ENCODE measurements at places on chromosomes 13 and 19.

GRCh38 chr19:7831452-7831851 lies 1.4 kb downstream of the EVI5L start:
- DNase-seq = no peak

DNA sequence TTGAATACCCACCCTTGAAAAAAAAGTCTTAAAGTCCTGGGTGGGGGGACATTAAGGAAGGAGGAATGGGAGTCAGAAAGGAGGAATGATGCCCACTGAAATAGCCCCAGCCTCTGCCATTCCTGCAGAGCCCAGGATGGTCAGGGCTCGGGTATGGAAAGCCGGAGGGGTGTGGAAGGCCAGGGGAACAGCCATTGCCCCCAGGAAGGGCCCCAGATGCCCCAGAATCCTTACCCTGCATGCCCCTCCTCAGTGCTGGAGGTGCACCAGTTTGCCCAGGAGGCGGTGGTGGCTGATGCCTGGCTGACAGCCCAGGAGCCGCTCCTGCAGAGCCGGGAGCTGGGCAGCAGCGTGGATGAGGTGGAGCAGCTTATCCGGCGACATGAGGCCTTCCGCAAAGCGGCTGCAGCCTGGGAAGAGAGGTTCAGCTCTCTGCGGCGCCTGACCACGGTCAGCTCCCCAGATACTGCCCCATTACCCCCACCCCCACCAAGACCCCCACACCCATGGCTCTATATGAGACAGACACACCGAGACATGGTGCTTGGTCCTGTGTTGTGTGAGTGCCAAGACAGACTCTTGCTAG lies 10.7 kb upstream of the SHKBP1 start:
- DNase-seq = no peak

DNA sequence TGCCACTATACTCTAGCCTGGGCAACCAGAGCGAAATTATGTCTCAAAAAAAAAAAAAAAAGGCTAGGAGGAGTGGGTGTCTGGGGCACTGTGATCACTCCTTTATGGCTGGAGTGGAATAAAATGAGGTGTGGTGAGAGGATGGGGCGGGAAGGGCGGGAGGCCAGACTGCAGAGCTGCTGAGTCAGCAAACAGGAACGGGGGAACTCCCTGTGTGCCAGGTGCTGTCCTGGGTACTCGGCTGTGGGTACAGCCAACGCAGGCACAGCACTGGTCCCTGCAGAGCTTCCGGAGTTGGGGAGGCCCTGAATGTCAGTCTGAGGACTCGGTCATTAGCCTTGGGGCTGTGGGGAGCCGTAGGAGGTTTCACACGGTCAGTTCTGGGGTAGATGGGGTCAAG lies 5.7 kb downstream of the PRPF31 start:
- DNase-seq = no peak

GRCh38 chr19:34787059-34787824 lies 14.2 kb upstream of the ZNF599 start:
- DNase-seq = no peak

DNA sequence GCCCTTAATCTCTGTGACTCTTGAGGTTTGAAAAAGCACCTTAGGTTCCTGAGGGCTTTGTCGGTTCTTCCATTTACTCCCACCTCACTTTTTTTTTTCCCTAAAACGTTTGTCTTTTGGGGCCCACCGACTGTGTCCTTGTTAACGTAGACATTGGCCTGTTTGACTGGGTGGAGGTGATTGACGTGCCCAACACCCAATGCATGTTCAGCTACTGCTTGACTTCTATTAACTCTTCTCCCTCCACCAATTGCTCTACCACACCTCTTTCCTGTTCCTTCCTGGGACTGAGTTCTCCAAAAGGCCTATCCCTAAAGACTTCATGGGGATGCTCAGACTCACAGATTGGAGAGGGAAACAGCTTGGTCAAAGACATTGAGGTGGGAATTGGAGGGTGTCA lies 17.3 kb downstream of the CKM start:
- no peak for DNase-seq

GRCh38 chr19:15249972-15250639 lies 17.9 kb upstream of the EPHX3 start:
- DNase-seq = no peak

- DNase-seq = no peak
These were observed 31.1 kb downstream of the RDH8 start for GRCh38 chr19:10044390-10044789.

- DNase-seq = peak; percentile 60
These were observed 441.5 kb upstream of the KLF12 start for GRCh38 chr13:74575729-74576125.

DNA sequence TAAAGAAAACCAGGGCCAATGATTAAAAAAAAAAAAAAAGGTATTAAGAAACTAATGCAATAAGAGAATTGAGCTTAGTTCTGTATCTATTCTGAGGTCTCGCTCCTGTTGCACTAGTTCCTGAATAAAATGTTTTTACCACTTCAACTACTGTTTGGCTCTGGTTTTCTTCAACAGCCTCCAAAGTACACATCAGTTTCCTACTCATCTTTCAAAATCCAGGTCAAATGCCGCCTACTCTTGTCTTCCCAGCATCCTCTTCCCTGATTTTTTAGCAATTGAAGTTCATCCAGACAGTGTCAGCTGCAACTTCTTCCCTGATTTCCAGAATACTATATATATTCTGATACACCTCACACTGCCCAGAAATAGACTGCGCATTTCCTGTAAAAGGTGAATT lies 1.4 kb upstream of the RCBTB1 start:
- DNase-seq = no peak

DNA sequence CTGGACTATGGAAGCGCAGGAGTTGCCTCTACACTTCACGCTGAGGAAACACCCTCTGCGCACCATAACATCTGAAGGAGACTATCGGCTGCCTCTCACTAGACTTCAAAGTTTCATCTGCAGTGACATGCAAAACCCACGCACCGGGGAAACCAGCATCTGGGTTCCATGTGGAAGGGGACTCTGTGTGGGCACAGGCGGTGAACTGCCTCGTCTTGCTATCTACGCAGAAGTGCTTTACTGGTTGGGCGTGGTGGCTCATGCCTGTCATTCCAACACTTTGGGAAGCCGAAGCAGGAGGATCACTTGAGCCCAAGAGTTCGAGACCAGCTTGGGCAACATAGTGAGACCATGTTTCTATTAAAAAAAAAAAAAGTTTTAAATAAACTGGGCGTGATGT lies 116.4 kb downstream of the STK24 start:
- no peak for DNase-seq

DNA sequence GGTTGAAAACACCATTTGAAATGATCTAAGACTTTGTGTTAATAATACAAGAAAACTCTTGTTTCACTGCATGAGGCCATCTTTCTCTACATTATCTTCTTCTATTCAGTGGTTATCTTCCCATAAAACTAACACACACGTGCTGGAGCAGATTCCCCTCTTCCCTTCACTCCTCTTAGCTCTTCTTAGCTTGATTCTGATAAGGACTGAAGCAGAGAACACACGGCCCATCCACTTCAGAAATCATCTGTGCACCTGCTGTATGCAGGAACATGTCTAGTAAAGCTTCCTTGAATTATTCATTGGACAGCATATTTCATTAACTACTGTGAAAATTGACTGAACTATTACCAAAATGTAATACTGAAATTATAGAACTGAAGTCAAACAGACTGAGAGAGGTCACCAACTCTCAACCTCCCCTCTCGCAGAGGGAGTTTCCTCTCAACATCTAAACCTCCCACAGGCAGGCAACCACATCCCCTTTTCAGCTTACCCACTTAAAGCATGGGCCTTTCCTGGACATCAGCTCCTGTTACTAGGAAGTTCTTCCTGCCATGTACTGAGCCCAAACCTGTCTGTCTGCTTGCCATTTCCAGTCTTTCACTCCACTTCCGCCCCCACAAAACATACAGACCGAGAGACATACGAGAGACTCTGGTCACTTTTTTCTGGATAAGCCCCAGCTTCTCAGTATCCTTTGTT lies 113.9 kb downstream of the CRYL1 start:
- DNase-seq = no peak
